ENCODE measurements at places on chromosomes 6 and 20.
A peak's percentile ranks its signal among the peaks of the same experiment; 100 is the strongest.

DNA sequence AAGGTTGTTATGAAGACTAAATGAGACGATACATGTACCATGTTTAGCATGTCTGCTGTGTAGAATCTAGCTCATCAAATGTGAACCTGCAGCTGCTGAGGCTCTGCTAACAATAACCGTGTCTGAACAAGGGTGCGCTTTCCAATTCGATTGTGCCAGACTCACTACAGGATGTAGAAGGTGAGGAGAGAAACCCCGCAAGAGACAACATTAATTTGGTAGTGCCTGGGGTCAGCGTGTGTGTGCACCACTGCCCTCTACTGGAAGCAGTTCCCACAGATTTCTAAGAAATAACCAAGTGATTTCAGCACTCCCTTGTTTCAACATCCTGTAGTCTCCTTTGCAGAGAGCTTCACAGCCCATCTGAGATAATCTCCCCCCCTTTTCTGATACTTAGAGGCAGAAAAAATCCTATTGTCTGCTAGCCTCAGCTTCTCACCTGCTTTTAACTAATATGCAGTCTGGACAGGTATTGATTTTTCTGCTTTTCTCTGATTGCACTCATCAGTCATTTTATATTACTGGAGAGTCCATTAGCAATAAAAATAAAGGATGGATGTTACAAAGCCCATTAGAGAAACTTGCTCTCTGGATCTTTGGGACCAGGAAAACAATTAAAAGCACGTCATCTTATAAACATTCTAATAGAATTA is 96.7 kb upstream of the BACH2 start:
- DNase-seq: peak; percentile 75

GRCh38 chr6:34005901-34006531 is 139.9 kb downstream of the GRM4 start:
- no peak for DNase-seq

DNA sequence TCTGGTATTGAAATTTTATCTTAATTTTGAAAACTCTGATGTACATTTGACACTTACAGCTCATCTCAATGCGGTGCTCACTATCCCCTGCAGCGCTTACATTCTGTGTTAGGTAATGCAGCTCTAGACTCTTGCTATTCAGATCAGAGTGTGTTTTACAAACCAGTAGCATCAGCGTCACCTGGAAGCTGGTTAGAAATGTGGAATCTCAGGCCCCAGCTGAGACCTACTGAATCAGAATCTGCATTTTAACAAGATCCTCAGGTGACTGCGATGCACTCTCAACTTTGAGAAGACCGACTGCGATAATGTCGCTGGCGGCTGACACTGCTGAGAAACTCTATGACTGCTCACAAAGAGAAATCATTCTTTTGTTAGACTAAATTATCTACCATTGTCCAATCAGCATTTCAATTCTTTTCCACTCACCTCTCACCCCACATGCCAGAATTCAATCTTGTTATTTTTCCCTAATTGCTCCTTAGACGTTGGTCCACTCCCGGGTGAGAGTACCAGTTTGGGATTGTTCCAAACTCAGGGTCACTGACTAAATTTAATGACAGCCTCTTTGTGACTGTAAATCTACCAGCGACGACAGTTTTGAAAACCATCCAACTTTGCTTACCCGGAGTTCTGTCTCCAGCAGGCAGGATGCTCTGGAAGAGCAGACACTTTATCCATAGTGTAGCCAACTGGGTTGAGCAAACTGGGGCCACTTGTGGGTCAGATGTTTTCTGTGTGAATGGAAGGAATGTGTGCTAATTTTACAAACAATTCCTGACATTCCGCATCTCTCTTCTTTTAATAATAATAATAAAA is 140.1 kb upstream of the BTBD3 start:
- DNase-seq: no peak

DNA sequence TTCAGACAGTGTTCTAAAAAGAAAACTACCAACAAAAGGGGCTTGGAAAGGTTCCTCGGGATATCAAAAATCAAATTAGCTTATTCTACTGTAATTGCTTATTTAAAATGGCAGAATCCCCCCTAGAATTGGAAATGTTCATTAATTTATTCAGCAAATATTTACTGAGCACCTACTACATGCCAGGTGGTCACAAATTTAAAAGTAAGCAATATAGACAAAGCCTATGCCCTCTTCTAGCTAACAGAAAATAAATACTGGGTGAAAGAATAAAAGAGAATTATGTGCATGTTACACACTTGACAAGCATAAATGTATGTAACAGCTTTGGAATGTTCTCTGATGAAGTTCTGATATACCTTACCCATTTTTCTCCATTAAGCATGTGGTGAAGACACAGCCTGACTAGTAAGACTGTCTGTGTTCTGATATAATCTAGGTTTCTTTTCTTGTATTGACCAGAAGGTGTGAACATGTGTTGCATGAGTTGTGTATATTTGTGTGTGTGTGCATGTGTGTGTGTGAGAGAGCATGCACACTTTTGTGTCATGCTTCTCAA is 606.7 kb upstream of the CITED2 start:
- DNase-seq: no peak

GRCh38 chr6:25242567-25242966 is 36.6 kb upstream of the CARMIL1 start:
- DNase-seq: no peak

DNA sequence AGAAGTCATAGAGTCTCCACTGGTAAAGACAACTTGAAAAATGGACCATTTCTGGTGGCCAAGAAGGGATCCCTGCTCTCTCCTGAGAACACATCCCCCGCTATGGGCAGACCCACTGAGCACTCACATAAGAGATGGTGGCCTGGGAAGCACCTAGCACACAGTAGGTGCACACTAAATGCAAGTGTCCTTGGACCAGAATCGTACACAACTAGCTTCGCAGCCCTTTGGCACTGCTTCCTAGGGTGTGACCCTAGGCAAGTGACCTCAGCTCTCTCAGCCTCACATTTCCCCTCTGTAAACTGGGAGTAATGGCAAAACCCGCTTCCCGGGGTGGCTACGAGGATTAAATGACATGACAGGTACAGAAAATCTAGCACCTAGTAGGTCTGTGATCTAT is 35.1 kb downstream of the KCNB1 start:
- DNase-seq: no peak

DNA sequence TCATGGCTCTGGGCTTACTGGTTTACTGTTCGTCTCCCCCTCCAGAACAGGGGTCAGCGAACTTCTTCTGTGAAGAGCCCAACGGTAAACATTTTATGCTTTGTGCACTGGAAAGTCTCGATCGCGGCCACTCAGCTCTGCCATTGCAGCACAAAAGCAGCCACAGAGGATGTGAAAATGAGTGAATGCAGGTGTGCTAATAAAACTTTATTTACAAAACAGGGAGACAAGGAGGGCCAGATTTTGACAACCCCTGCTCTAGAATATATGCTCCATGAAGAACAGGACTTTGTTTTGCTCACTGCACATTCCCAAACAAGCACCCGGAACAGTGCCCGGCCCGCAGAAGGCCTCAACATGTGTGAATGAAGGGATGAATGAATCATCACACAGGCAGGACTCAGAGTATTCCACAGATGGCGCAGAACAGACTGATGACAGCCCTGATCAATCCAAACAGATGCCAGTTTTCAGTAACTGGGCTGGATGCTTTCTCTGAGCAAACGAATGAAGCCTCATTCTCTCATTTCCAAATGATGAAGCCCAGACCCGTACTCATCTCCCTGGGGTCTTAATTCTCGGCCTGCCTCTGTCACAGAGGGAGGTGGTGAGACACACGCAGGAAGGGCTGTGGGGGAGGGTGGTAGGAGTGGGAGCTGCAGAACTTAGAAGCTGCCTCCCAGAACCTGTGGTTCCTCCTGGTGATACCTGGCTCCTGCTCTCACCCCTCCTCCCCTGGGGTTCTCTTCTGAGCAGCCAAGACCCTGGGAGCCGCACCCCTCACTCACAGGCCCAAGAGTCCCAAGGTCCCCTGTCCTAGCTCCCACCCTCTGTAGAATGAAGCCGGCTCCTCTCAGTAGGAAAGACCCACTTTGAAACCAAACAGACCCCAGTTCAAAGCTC is 196.4 kb downstream of the PREX1 start:
- DNase-seq: no peak

- DNase-seq: no peak
These were observed 12.0 kb upstream of the GATA5 start for GRCh38 chr20:62487561-62488354.

GRCh38 chr20:59411170-59411569 is 110.8 kb downstream of the EDN3 start:
- DNase-seq: no peak

Data from CD8-positive, alpha-beta memory T cell (primary cell).